ENCODE measurements at places on chromosomes 11 and 22. TPM values are rescaled to one million over a fixed set of nuclear protein-coding genes. Genes with fewer than 3 reads are reported as not detected.

The NUCB2 gene
- polyA plus RNA-seq = 14.2 TPM

The ART5 gene
- not detected for polyA plus RNA-seq

The DBX1 gene
- not detected for polyA plus RNA-seq

The TEX12 gene
- not detected for polyA plus RNA-seq

The PAX6 gene
- polyA plus RNA-seq = not detected

The MMP8 gene
- polyA plus RNA-seq = not detected

The PKNOX2 gene
- not detected for polyA plus RNA-seq

The GLYAT gene
- not detected for polyA plus RNA-seq

GRCh38 chr11:117859488-117860112 is 16.9 kb downstream of the FXYD6 start:
- no peaks in the 10 kb centered on the region for H3K4me1 ChIP-seq
- H3K4me3 ChIP-seq = no peak overlapping the region
- no peak for DNase-seq
- no peak overlapping the region for H3K27ac ChIP-seq
- peaks cover 8% of the 10 kb centered on the region for H3K36me3 ChIP-seq

GRCh38 chr11:97460091-97460490 is 1070.3 kb downstream of the JRKL start:
- H3K27ac ChIP-seq = no peak overlapping the region
- H3K27me3 ChIP-seq = no peaks in the 10 kb centered on the region
- no peaks in the 10 kb centered on the region for H3K36me3 ChIP-seq
- H3K4me3 ChIP-seq = no peak overlapping the region
- DNase-seq = no peak
- H3K4me1 ChIP-seq = no peaks in the 10 kb centered on the region

GRCh38 chr22:28112190-28112544 is 193.1 kb upstream of the PITPNB start:
- no peak for DNase-seq
- H3K27me3 ChIP-seq = no peaks in the 10 kb centered on the region
- no peak overlapping the region for H3K27ac ChIP-seq
- no peaks in the 10 kb centered on the region for H3K4me1 ChIP-seq

DNA sequence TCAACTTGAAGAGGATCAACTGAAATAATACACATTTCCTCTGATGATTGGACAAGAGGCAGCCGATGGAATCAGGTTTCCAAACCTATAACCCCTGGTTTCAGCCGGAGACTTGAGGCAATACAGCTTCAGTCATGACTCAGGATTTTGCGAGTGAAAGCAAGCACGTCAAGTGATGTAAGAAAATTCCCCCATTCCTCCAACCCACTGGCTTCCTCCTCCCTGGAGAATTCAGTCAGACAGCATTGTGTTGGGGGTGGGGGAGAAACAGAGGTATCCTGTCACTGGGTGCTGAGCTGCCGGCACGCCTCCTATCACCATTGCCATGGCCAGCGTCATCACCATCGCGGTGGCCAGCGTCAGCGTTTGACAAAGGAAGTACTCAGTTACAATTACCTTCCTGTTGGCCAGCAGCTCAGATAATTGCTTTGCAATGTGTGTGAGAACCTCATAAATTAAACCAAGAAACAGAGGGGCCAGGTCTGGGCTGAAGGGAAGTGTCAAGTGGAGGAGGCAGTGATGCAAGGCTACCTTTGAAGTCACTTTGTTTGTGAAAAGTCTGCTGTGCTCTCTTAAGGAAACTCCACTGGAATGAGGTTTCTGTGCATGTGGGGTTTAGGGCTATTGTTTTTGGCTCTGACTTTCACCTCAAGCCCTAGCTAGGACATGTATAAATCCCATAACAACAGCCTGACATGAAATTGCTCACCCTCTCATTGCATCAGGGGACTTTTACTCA is 50.2 kb downstream of the LIF start:
- peaks cover 35% of the 10 kb centered on the region for H3K4me1 ChIP-seq
- H3K36me3 ChIP-seq = no peaks in the 10 kb centered on the region
- H3K27me3 ChIP-seq = no peaks in the 10 kb centered on the region
- no peak overlapping the region for H3K27ac ChIP-seq

DNA sequence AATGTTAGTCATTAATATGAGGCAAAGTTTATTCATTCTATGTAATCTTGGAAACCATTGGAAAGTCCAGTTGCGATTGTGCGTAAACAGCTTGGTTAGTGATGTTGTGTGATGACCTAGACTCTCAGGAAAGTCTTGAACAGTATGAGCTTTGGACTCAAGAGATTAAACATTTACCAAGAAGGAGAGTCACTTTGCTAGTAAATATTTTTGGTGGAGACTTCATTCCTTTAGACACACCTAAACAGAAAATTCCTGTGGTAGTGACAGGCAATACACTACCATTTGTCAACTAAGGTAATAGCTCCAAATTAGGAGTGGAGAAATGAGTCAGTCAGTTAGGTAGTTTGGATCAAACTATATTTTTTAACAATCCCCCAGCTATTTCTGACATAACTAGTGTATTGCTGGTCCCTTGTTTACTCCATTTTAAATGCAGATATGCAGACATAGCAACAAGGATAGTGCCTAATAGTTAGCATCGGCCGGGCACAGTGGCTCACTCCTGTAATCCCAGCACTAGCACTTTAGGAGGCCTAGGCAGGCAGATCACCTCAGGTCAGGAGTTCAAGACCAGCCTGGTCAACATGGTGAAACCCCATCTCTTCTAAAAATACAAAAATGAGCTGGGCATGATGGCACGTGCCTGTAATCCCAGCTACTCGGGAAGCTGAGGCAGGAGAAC is 89.3 kb downstream of the ARHGAP42 start:
- H3K27ac ChIP-seq = no peak overlapping the region
- peaks cover 6% of the 10 kb centered on the region for H3K4me1 ChIP-seq
- peaks cover 19% of the 10 kb centered on the region for H3K36me3 ChIP-seq
- DNase-seq = no peak

- no peaks in the 10 kb centered on the region for H3K36me3 ChIP-seq
- peaks cover 1% of the 10 kb centered on the region for H3K27me3 ChIP-seq
- no peaks in the 10 kb centered on the region for H3K4me1 ChIP-seq
- no peak overlapping the region for H3K27ac ChIP-seq
Measured at GRCh38 chr11:22702031-22702430, 35.6 kb downstream of the GAS2 start.

DNA sequence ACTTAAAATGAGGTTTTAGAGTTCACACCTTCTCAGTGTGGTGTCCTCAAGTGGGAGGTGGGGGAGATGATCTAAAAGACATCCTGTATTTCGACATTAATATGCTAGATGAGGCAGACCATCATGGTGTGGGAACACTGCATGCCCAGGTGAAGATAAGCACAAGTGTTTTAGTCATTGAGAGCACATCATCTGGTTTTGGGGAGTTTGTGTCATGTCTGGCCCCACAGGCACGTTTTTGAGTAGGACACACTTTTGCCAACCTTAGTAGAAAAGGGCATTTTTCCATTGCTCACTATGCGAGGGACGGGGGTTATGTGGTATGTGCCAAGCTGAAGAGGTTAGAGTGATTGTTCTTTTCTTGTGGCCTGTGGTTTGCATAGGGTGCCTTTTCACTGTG is 189.3 kb downstream of the DBX1 start:
- peaks cover 17% of the 10 kb centered on the region for H3K4me1 ChIP-seq
- DNase-seq = no peak
- H3K36me3 ChIP-seq = no peaks in the 10 kb centered on the region
- H3K4me3 ChIP-seq = no peak overlapping the region
- no peak overlapping the region for H3K27ac ChIP-seq
- H3K27me3 ChIP-seq = peaks cover 13% of the 10 kb centered on the region

DNA sequence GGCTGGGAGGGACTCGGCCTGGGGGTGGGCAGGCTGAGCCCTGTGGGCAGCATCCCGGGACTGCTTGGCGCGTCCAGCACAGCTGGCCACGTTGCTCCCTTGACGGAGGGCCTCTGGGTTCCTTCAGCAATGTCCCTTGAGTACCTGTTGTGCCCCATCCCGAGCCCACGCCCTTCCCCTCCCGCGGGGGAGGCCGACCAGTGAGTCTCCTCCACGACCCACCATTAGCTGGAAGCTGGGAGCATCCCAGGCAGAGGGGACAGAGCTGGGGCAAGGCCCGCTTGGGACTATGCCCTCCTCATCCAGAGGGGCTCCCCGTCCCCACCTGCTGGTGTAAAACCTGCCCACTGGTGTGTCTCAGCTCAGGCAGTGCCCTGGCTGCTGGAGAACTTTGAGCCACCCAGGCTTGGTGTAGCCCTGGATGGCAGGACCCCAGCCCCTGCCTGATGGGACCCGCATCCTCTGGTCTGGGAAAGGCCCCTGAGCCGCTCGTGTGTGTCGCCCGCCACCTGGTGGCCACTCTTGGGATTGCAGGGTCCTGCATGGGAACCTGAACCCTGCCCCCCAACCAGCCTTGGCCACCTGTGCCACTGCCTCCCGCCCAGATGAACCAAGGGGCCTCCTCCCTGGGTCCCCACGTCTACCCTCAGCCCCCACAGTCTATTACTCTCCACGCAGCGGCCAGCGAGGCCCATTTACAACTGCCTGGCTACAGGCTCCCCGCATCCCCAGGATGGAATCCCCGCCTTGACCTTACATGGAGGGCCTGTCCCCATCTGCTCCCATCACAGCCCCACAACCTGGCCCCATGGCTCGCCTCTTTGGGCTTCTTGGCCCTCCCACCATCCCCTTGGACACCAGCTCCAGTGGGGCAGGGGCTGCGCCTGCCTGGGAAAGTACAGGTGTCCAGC is 16.6 kb upstream of the ARHGAP8 start:
- H3K4me1 ChIP-seq = peaks cover 3% of the 10 kb centered on the region
- no peaks in the 10 kb centered on the region for H3K27me3 ChIP-seq
- DNase-seq = peak; percentile 74
- no peak overlapping the region for H3K4me3 ChIP-seq
- no peaks in the 10 kb centered on the region for H3K36me3 ChIP-seq
- H3K27ac ChIP-seq = peak overlapping the region; percentile 66

- H3K4me1 ChIP-seq = peaks cover 5% of the 10 kb centered on the region
- no peak overlapping the region for H3K27ac ChIP-seq
- no peak for DNase-seq
- H3K4me3 ChIP-seq = no peak overlapping the region
Measured at GRCh38 chr11:124602193-124602592, 9.0 kb upstream of the PANX3 start.

DNA sequence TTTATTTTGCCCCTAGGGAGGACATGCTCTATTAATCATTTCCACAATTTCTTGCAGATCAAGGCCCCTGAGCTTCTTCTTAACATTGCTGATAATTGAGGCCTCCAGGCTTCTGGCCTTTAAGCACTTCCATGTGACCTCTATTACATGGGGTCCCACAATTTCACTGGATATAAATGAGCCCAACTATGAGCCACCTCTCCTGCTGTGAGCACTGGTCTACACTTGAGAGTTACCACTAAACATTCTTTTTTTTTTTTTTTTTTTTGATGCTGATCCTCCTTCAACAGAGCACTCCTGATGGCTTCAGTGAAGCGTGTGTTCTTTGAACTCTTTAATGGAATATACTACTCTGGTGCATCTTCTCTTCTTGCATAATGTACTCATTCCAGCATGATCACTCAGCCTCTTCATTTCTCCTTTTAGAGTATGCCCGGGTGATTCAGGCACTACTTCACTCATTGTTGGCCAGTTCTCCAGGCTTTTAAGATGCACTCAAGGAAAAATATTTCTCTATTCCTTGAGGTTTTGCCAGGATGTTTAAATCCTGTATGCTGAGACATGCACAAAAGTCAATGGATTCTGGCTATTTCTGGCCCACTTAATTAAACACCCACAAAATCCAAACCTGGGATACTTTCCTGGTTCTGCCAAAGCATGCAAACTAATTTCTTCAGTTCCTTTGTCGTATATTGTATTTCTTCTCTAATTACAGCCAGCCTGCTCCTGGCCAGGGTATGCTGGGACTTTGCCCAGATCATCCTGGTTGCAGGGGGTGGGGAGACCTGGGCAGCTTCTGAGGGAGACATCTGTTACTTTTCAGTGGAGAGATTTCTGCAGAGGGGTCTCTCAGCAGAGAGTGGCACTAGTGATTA is 257.8 kb upstream of the LUZP2 start:
- no peaks in the 10 kb centered on the region for H3K36me3 ChIP-seq
- no peak overlapping the region for H3K4me3 ChIP-seq
- peaks cover 3% of the 10 kb centered on the region for H3K4me1 ChIP-seq
- no peaks in the 10 kb centered on the region for H3K27me3 ChIP-seq
- no peak for DNase-seq

DNA sequence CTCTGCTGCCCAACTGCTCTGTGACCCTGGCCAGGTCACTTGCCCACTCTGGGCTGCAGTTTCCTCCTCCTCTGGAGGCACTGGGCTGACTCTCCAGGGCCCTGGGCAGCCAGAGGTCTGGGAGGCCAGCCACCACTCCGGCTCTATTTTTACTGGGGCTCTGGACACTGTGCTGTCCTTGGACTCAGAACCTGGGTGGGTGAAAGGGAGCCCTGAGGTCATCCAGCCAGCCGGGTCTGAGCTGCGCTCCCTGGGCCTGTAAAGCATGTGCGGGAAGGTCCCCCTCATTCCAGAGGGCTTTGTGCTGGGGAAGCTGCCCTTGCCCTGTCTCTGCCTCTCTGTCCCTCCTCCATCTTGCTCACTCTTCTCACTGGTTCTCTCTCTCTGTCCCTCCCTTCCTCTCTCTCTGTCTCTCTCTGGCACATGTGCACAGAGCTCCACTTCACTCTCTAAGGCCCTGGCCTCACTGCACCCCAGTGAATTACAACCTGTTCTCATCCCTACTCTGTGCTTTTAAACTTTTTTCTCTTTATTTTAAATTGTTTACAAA is 24.6 kb downstream of the MB start:
- H3K36me3 ChIP-seq = no peaks in the 10 kb centered on the region
- H3K27ac ChIP-seq = no peak overlapping the region
- no peaks in the 10 kb centered on the region for H3K4me1 ChIP-seq
- H3K27me3 ChIP-seq = peaks cover 37% of the 10 kb centered on the region

DNA sequence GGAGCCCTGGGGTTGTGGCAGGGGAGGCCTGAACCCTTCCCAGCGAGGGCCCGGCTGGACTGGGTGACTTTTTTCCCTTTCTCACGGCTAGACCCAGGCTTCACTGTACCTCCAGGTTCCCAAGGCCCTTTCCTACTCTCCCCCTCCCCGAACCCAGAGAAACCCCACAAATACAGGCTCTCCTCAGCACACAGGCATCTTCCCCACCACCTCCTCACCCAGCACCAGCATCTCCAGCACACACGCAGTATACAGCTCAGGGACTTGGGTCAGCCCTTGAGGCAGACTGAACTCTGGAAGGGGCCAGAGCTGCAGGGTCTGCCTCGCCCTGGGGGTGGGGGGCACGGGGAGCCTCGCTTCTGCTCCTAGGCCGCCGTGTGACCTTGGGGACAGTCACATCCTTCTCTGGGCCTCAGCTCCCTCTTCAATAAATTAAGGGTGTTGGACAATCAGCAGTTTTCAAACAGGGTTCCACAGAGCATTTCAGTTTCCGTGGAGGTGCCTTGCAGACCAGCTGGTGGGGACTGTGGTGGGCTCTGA is 4.5 kb downstream of the TMPRSS13 start:
- H3K27ac ChIP-seq = no peak overlapping the region
- H3K27me3 ChIP-seq = peaks cover 20% of the 10 kb centered on the region
- no peak for DNase-seq
- peaks cover 11% of the 10 kb centered on the region for H3K4me1 ChIP-seq

GRCh38 chr11:116193321-116194131 is 579.3 kb downstream of the BUD13 start:
- no peak overlapping the region for H3K4me3 ChIP-seq
- H3K27ac ChIP-seq = no peak overlapping the region
- no peak for DNase-seq
- peaks cover 35% of the 10 kb centered on the region for H3K27me3 ChIP-seq
- no peaks in the 10 kb centered on the region for H3K4me1 ChIP-seq
- H3K36me3 ChIP-seq = no peaks in the 10 kb centered on the region

GRCh38 chr11:67687986-67688385 is 13.6 kb upstream of the ALDH3B2 start:
- peaks cover 1% of the 10 kb centered on the region for H3K4me1 ChIP-seq
- H3K27ac ChIP-seq = no peak overlapping the region

- no peaks in the 10 kb centered on the region for H3K36me3 ChIP-seq
- H3K27ac ChIP-seq = no peak overlapping the region
- H3K4me3 ChIP-seq = peak overlapping the region; percentile 96
Measured at GRCh38 chr11:794766-795633, 3.1 kb downstream of the SLC25A22 start.
